LHCN-M2 (cell line): ENCODE measurements at places on chromosomes 2 and 18. TPM values are rescaled to one million over a fixed set of nuclear protein-coding genes. Genes with fewer than 3 reads are reported as not detected.

PDCD1 gene
- total RNA-seq = not detected in 2 replicates

PIK3C3 gene
- total RNA-seq = 30.3 and 32.5 TPM in 2 replicates

DNAJC5G gene
- not detected in 2 replicates for total RNA-seq

HOXD4 gene
- total RNA-seq = not detected in 2 replicates

CDH7 gene
- not detected in 2 replicates for total RNA-seq

DNA sequence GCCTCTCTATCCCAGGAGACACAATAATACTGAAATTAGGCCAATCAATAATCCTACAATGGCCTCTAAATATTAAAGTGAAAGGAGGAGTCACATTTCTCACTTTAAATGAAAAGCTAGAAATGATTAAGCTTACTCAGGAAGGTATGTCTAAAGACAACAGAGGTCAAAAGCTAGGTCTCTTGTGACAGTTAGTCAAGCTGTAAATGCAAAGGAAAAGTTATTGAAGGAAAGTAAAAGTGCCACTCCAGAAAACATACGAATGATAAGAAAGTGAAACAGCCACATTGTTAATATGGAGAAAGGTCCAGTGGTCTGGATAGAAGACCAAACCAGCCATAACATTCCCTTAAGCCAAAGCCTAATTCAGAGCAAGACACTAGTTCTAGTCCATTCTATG, 9.5 kb downstream of the SESTD1 start:
- DNase-seq = no peak

DNA sequence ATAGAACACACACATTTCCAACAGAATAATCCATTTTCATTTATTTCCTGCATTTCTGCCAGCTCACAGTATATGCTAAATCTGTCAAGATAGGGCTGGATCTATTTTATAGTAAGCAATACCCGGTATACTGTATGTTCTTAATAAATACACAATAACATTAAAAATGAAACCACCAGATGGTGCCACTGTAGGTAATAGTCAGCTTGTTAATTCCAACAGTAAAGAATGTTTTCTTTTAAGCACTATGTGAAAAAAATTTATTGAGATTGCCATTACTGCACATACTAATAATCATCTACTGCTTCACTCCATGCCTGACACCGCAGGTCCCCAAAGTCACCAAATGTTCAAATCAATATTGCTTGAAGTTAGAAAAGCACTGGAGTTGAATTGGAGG, 131.5 kb upstream of the PGAP1 start:
- DNase-seq = no peak

GRCh38 chr2:80053522-80054345, 250.8 kb downstream of the LRRTM1 start:
- no peak for DNase-seq

- no peak for DNase-seq
Measured at GRCh38 chr2:133711201-133711600, 142.9 kb upstream of the NCKAP5 start.

GRCh38 chr18:46629361-46629760, 27.7 kb downstream of the LOXHD1 start:
- no peak for DNase-seq

GRCh38 chr2:234828382-234829073, 123.3 kb upstream of the SH3BP4 start:
- no peak for DNase-seq
